ENCODE measurements at places on chromosomes 11 and 22. TPM values are rescaled to one million over a fixed set of nuclear protein-coding genes. Genes with fewer than 3 reads are reported as not detected.

The IL18BP gene
- total RNA-seq, result 2.0 TPM

The APOL5 gene
- not detected for total RNA-seq

The SCGB1C1 gene
- not detected for total RNA-seq

The NDUFA6 gene
- 60.6 TPM for total RNA-seq

The CDHR5 gene
- not detected for total RNA-seq

The DSCAML1 gene
- not detected for total RNA-seq

The IL17REL gene
- total RNA-seq, result not detected

The SUN2 gene
- 145 TPM for total RNA-seq

The IL10RA gene
- total RNA-seq, result 0.50 TPM

The FGF4 gene
- not detected for total RNA-seq

The ARCN1 gene
- total RNA-seq, result 168 TPM

The CFAP300 gene
- total RNA-seq, result 7.9 TPM

The CDKN1C gene
- 13.7 TPM for total RNA-seq

The TMEM80 gene
- total RNA-seq, result 10.5 TPM

The SYTL2 gene
- 11.5 TPM for total RNA-seq

The TSSK2 gene
- total RNA-seq, result not detected

The DNAJB7 gene
- total RNA-seq, result not detected

The CSF2RB gene
- not detected for total RNA-seq

The RIC8A gene
- total RNA-seq, result 131 TPM
